ENCODE measurements at places on chromosomes 3 and 15.

- no peak for DNase-seq
Observed at GRCh38 chr15:96503276-96503675, 172.8 kb downstream of the NR2F2 start.

DNA sequence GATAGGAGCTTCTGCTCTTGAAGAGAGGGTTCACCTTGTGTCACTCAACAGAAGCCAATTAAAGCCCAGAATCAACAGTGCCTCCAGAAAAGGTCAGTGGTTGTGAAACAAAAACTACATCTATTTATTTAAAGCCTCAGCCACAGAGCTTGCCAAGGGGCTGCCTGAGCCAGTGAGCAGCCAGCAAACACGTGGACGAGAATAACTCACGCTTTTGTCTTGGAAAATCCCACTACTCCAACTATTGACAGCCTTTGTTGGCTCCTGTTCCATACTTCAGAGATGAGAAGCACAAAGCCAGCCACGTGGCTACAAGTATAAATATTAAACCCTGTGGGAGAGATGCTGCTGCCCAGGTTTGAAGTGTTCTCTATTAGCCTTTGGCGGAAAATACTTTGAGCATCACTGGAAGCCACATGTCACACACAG lies 10.3 kb downstream of the GPR156 start:
- DNase-seq = no peak

DNA sequence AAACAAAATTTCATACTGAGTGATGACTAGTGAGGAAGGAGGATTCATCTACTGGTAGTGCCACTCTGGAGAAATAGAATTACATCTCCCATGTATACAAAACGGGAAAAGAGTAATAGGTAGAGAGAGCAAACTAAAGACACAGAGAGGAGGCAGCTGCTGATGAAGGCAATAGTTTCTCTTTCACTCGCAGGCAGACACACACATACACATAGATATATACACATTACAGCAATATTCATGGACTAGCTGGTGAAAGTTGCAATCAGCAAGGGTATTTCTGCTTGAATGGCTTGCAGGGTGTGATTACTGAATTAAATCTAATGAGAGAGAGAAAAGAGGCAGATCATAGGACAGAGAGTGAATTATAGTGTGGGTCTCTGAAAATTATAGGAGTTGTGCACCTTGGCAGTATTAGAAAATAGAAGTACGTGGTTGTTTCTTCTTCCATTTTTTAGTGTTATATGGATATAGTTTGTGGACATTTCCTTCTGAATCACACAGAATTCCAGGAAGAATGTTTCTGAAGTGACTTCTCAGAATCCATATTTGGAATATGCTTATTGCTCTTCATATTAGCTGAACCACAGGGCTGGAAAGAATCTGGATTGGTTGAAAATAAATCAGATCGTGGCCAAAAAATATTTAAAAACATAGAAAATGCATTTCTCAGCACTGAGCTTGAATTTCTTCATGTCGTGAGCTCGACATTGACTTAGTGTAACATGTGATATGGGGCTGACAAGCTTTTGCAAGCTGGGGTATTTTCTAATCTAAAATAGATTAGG lies 991.2 kb downstream of the TUSC7 start:
- DNase-seq = no peak

DNA sequence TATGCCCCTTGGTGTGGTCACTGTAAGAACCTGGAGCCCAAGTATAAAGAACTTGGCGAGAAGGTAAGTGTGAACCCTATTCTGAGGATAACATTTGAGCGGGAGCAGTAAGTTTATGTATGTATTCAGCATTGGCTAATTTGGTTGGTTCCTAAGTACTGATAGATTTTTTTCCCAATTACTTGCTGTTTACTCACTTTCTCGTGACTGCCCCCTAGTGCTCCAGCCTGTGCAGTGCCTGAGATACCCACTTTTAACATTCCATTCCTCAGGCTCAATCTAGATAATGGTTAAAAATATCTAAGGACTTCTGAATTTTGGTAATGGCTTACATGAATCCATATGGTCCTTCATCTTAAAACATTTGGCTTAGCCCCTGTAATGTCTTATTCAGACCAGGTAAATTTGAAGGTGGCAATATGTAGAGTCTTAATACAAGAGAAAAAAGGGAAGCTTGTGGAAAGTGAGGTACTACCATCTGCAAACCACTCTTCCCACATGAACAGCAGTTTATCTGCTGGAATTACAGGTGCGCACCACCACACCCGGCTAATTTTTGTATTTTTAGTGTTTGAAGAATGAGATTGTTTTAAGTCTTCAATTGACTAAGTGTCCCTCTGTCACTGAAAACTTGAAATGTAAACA lies 7.1 kb downstream of the ELL3 start:
- peak; percentile 74 for DNase-seq

DNA sequence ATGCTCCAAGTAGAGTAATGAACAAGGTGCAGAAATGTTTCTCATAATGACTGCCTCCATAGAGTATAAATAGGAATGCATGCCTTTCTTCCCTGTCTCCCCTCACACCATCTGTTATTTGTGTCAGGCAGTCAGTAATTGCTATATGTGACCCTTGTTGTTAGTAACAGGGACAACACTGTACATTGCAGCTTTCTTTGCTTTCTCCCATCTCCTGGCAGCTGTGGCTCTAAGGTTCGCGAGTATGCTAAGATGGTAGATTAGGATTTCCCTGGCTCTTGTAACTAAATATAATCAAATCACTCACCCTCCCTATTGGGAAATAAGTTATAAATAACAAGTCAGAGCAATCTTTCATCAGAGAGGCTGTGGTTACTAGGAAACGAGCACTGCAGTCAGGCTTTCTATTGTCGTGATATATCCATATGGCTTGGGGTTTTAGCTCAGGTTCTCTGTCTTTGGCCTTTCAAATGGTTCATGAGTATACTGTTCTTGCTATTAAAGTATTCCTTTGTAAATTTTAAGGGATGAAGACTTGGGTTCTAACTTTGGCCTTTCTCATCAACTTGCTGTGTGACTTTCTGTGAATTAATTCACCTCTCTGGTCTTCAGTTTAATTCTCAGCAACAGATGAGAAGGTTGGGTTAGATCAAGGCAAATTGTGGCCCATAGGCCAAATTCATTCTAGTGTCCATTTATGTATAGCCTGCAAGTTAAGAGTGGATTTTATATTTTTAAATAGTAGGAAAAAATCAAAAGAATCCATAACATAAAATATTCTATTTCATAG lies 8.1 kb upstream of the MINDY4B start:
- DNase-seq = no peak

DNA sequence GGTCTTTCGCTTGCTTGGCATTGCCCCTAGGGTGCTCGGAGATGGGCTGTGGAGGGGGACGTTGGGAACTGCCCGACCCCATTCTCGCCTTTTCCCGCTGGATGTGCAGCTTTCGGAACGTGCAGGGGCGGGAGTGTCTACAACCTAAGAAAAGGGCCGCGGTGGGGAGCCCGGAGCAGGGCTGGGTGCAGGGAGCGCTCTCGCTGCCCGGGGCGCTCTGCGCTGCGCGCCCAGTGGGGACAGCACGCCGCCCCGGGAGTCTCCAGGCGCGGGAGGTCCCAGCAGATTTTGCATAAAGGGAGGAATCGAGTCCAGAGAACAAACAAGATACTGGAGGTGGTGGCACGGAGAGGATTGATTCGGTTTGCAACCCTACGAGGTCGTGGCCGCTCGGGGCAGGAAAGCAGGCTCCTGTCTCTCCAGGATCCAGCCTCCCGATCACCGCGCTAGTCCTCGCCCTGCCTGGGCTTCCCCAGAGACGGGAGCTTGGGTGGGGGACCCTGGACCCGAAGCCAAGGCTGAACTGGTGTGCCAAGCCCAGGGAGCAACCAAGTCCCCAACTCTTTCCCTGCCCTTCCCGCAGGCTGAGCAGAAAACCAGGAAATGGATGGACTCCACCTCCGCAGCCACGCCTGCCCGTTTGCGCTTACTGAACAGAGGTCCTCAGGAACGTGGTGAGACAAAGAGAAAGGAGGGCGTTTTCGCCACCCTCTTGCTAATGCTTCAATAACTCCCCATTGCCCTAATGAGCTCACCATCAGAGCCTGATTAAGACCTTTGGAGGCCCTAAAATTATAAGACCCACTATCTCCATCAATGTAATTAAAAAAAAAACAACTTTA lies 59.7 kb downstream of the NOX5 start:
- DNase-seq = no peak

DNA sequence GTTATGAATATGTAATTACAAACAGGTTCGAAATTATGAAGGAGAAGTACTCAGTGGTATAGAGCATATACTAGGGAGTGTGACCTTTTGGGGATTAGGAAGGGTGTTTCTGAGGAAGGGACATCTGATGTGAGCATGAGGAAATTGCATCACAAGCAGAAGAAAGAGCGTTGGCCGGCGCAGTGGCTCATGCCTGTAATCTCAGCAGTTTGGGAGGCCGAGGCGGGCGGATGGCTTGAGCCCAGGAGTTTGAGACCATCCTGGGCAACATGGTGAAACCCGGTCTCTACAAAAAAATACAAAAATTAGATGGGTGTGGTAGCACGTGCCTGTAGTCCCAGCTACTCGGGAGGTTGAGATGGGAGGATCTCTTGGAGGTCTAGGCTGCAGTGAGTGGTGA lies 6.9 kb downstream of the CMTM7 start:
- DNase-seq = no peak

DNA sequence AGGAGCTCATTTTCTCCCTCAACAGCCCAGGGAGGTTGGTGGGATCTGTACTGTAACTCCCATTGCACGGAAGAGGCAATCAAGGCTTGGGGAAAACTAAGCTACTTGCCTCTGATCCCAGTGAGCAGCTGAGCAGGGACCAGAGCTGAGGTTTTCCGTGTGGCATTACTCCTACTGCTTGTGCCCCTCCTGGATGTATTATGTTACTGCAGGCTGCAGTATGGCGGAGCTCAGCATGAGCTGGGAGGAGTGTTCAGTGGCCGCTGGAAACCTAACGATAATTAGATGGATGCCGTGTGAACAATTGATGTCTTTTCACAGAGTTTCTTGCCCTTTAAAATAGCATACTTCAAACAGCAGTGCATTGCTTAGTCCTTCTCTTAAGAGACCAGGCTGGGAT lies 2.0 kb upstream of the TPRG1 start:
- DNase-seq = no peak

- no peak for DNase-seq
Observed at GRCh38 chr3:170044795-170045244, 7.0 kb downstream of the GPR160 start.

GRCh38 chr3:97691354-97691753 lies 73.2 kb upstream of the ARL6 start:
- no peak for DNase-seq

DNA sequence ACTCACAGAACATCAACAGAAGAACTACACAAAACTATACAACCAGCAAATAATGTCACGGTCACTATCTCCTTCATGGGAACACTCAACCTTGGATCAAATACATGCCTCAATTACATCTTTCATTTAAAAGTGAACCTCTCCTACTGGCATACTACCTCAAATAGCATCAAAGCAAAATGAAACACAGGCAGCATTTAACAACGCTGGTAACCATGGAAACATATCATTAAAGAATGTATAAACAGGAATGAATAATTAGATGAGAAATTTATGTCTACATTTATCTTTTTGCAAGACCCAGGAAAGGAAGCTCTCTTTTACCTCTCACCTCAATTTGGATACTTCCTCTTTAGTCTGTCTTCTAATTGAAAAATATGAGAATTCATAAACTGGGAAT lies 172.4 kb downstream of the SPATA16 start:
- DNase-seq = no peak

DNA sequence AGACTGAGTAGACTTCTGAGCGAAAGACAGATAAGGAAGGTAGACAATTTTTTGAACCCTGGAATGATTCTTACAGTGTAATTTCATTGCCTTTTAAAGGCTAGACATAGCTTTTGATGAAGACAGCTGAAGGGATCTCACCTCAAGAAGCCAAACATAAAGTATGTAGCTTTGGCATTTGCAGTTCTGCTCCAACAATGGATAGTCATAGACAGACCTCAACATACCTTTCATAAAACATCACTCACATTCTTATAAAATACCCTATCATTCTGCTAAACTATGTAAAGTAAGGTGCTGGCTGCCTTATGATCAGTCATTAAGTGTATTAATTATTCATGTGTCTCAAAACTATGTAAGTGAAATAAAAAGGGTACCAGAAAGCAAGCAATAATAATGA lies 70.0 kb downstream of the UBE3A start:
- no peak for DNase-seq

GRCh38 chr3:16024548-16024947 lies 149.9 kb upstream of the GALNT15 start:
- DNase-seq = no peak
